ENCODE measurements at places on chromosomes 3 and 15.

DNA sequence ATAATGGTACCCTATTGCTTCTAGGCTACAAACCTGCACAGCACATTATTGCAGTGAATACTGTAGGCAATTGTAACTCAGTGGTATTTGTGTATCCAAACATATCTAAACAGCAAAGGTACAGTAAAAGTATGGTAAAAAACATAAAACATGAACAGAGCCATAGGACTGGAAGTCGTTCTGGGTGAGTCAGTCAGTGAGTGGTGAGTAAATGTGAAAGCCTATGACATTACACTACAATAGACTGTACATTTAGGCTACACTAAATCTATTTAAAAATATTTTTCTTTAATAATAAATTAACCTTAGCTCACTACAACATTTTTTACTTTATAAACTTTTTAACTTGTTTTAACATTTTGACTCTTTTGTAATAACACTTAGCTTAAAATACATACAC is 21.3 kb downstream of the RAB6B start:
- no peak for DNase-seq

DNA sequence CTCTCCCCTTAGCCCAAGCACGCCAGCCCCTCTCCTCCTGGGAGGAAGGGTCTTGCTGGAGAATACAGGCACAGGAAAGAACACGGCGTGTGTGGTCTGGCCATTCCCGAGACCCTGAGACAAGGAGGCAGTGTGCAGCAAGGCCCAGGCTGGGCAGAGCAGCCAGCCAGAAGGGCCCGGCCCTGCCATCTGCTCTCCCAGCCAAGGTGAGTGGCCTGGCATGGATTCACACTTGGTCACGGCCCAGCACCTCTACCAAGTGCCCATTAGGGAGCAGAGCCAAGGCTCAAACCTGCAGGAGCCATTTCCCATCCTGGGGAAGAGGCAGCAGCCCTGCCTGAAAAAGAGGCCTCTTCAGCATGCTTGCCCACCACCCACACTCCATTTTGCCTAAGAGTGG is 28.6 kb downstream of the MEGF11 start:
- no peak for DNase-seq

DNA sequence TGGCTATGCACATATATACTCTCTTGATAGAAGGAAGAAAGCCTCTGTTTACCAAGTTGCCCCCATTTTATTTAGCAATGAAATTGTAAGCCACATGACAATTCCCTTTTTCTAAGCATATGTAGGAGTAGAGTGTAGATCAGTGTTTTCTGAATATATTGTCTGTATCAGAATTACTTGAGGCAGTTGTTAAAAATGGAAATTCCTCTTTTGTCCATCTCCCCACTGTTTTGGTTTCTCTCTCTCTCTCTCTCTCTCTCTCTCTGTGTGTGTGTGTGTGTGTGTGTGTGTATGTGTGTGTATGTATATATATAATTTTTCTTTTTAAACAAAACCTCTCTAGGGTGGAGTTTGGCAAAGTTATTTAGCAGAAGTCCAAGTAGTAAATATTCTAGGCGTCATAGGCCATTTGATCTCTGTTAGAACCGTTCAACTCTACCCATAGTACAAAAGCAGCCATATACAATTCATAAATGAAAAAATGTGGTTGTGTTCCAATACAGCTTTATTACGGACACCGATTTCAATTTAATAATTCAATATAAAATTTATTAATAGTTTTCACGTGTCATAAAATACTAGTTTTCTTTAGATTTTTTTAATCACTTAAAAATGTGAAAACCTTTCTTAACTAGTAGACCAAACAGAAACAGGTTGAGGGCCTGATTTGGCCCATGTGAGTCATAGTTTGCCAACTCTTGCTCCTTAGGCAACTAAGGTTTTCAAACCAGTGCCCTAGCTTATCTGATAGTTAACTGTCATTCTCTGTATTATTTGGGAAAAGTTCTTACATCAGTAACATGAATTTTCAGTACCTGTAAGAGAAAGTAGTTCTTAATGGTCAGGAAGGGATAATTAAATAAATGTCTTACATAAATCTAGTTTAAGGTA is 39.8 kb downstream of the UBE2E1 start:
- DNase-seq: no peak

DNA sequence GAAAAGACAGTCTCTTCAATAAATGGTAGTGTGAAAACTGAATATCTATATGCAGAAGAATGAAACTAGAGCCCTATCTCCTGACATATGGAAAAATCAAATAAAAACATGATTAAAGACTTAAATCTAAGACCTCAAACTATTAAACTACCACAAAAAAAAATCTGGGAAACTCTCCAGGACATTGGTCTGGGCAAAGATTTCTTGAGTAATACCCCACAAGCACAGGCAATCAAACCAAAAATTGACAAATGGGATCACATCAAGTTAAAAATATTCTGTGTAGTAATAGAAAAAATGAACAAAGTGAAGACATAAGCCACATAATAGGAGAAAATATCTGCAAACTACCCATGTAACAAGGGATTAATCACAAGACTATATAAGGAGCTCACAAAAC is 286.4 kb downstream of the TBC1D5 start:
- DNase-seq: no peak

- DNase-seq: no peak
Measured at GRCh38 chr3:36933540-36934296, 11.1 kb downstream of the TRANK1 start.

DNA sequence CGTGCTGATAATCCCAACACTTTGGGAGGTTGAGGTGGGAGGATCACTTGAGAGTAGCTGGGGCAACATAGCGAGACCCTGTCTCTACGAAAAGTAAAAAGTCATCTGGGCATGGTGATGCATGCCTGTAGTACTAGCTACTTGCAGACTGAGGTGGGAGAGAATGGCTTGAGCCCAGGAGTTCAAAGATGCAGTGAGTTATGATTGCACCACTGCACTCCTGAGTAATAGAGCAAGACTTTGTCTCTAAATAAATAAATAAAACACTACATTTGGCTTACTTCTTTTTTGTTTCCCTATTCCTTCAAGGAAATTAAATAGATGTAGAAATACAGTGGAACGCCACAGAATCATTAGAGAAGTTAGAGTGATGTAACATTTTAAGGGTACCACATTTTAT is 20.1 kb upstream of the LDHAL6B start:
- no peak for DNase-seq

GRCh38 chr3:33419948-33420347 is 20.3 kb downstream of the UBP1 start:
- no peak for DNase-seq

GRCh38 chr15:100147828-100148227 is 193.9 kb downstream of the ADAMTS17 start:
- DNase-seq: no peak

- no peak for DNase-seq
Measured at GRCh38 chr3:155690921-155691320, 54.0 kb downstream of the PLCH1 start.

GRCh38 chr15:78997981-78998499 is 53.2 kb upstream of the CTSH start:
- DNase-seq: no peak

DNA sequence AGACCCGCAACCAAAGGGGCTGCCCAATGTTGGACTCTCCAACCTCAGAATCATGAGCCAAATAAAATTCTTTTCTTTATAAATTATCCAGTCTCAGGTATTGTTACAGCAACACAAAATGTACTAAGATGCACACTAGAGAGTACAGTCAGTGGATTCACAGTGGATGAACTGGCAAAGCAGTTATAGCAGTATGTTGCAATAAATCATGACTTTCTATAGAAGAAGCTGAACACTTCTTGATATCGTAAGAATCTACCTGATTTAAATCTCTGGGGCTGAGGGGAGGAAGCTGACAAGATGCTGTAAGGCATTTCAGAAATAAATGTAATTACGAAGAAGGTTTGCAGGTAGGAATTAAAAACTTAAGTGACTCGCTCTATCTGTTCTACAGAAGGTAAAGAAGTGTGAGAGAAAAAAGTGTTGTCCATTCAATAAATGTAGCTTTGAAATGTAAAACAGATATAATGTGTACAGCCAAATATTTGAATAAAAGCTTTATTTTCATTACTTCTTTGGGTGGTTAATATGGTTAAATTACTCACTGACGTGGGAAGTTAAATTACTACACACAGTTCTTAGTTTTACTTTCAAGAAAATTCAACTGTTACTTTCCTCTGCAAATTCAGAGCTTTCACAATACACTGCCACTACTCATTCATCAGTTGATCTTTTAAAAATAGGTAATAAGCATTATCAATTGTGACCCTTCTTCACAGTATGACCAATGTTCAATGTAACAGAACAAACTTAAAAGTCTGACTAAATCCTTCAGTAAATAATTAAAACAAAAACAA is 439.1 kb downstream of the SHQ1 start:
- no peak for DNase-seq

- DNase-seq: no peak
Measured at GRCh38 chr3:94311651-94312050, 248.8 kb downstream of the NSUN3 start.

DNA sequence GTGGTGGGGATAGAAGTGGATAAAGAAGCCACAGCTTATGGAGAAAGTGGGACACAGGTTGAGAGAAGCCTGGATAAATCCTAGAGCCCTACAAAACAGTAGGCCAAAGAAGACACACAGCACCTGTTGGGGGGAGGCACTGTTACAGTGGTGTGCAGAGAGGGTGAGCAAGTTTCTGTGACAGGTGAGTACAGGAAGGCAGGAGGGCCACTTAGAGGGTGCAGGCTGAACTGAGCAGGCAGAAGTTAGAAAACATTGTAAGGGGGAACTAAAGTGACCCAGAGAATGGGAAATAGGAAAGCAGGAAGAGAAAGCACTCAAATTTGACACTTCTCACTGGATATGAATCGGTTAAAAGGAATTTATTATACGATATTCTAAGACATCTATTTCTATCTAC is 146.1 kb upstream of the TMCO5A start:
- DNase-seq: no peak

- DNase-seq: no peak
Measured at GRCh38 chr3:147518465-147518864, 109.3 kb downstream of the ZIC1 start.

- DNase-seq: no peak
Measured at GRCh38 chr3:106299300-106300098, 430.7 kb upstream of the CBLB start.

DNA sequence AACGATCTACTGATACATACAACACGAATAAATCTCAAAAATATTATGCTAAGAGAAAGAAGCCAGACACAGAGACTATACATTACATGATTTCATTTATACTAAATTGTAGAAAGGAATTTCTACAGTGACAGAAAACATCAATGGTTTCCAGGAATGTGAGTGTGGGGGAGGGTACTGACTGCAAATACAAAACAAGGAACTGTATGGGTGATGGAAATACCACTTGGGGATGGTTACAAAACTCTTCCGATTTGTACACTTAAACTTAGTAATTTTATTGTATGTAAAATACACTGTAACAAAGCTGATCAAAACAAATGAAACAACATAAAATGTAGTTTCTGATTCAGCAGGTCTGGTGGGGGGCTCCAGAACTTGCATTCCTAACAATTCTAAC is 45.8 kb upstream of the IP6K2 start:
- no peak for DNase-seq

- no peak for DNase-seq
Measured at GRCh38 chr15:44096596-44096995, 98.5 kb downstream of the FRMD5 start.

- DNase-seq: no peak
Measured at GRCh38 chr15:89096664-89097063, 8.4 kb downstream of the ABHD2 start.

All from stimulated activated CD8-positive, alpha-beta memory T cell treated with anti-CD3 and anti-CD28 coated beads, Interleukin-12 subunit alpha, Interleukin-12 subunit beta, amount 100 ng/mL, for 4 hours (primary cell).